ENCODE measurements at places on chromosomes 3 and 15.

DNA sequence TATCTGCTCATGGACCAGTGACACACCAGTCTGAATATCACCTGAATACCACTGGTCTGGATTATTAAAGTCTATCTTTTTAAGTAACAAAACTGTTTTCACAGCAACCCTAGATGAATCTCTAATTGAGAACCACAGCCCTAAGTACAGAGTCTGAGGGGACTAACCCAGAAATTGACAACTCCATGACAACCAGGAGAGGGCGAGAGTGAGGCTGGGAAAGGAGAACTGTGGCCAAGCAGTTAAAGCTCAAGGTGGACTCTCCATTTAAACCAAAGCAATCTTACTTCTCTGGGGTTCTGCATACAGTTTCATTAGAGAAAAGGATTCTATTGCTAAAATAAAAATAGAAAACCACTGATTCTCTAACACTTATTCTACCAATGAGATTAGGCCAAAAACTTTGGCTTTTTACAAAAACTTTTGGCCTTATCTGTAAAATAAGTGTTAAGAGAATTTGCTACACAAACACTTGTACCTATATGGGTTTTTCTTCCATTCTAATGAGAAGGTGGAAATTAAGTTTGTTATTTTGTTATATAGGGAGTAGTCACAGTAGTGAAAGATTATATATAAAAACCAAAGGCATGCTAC, 11.4 kb downstream of the NEK10 start:
- DNase-seq, result no peak

DNA sequence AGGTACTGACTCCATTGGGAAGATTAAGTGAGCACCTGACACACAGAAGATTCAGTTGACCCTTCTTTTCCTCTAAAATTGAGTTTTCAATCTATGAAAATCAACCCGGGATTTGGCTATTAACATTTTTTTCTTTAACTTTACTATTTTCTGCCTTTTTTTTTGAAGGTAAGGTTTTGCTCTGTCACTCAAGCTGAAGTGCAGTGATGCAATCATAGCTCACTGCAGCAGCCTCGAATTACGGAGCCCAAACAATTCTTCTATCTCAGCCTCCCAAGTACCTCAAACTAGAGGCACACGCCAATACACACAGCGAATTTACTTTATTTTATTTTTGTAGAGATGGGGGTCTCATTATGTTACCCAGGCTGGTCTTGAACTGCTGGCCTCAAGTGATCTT, 1029.5 kb downstream of the MCTP2 start:
- no peak for DNase-seq

DNA sequence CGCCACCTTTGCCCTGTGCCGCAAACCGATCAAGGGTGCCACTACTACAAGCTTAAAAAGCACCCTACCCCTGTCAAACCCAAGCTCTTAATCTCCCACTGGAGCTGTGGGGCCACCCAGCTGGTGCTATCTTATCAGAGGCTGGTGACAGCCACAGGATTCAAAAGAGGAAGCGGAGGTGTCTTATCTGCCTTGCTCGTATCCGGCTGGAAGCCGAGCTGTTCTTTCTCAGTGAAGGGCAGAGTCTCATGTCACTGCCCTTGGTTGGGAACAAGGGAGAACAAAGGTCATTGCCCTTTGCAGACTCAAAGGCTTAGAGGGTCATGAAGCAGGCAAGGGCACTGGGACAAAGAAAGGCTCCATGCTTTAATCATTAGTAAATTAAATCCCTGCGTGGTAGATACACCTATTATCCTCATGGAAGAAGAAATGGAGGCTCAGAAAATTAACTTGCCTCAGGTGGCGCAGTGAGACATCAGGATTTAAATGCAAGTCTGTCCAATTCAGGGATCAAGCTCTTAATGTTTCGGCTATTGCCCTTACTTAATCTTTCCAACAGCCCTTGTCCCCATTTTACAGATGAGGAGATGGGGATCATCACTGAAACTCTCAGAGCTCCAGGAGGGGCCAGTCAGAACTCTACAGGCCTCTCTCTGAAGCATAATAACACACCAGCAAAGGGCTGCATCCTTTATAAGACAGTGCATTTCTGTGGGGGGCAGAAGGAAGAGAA, 360.0 kb upstream of the PROK2 start:
- DNase-seq, result peak; percentile 39

DNA sequence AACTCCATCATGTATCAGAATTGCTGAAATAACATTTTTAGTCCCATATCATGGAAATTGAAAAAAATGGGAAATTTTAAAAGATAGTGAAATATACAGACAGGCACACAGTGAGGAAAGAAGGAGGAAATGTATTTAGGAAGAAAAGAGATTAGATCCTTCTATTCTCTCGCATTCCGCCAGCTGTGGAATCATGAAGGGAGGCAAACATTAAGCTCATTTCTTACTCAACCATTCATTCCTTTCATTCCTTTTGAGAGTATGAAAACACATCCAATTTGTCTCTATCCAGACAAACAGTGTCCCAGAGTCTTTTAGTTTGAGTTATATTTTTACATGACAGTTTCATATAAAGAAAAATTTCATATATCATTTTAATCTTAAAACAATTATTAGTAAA, 52.5 kb upstream of the KCNMB2 start:
- DNase-seq, result no peak

All from left ventricle myocardium superior (tissue), 1 donor.